Daoy (cell line): ENCODE measurements at places on chromosomes 12 and 14. TPM values are rescaled to one million over a fixed set of nuclear protein-coding genes. Genes with fewer than 3 reads are reported as not detected.

DNA sequence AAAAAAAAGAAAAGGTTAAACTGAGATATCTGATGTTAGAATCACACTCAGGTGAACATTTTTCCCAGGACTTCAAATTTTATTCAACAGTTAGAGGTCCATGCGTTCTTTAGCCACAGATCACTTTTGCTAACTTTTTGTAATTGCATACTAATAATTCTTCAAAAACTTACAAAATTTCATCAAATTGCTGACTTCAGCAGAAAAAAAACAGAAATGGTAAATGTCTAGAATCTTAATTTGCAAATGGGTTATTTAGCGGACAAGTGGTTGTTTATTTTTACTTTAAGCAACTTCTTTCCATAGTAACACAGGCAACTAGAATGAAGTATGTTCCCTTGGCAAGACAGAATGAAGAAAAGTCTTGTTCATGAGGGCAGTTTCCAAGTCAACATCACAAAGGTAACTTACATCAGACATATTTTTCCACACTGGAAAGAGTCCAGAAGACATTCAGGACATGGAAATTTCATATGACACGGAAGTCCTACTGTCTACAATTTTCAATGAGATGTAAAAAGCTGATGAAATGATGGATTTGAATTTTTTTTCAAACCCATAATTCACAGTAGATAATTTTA lies 62.5 kb upstream of the SOX5 start:
- no peak for DNase-seq

- no peak for DNase-seq
Measured at GRCh38 chr12:644818-645552, 18.3 kb downstream of the NINJ2 start.

- no peak for DNase-seq
Measured at GRCh38 chr12:105120551-105120950, 13.0 kb downstream of the WASHC4 start.

GRCh38 chr12:129871991-129872972 lies 31.5 kb downstream of the TMEM132D start:
- DNase-seq: no peak

DNA sequence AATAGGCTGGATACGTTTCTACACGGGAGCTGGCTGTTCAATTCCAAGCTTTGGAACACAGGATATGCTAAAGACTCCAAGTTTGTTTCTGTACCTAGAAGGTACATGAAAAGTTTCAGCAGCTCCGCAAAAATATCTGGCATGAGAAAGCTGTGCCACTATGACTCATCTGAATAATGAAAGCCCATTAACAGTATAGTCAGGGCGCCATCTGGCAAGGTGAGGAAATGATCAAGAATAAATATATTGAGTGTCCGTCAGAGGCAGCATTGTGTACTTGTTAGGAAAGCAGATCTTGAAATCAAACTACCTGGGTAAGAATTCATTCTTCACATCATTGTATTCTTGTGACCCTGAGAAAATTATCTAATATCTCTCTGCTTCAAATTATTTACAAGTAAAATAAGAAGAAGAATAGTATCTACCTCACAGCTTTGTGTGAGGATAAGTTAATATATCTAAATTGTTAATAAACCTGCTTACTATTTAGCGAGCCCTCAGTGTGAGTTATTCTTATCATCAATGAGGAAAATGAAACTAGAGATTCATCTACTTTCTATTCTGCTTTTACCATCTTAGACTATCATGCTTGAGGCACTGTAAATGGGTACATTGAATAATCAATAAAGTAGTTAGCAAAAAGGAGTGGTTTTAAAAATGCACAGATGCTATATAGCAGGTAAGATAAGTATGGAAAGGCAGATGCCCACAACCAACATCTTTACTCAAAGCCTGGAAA lies 53.5 kb downstream of the FSCB start:
- peak; percentile 45 for DNase-seq

DNA sequence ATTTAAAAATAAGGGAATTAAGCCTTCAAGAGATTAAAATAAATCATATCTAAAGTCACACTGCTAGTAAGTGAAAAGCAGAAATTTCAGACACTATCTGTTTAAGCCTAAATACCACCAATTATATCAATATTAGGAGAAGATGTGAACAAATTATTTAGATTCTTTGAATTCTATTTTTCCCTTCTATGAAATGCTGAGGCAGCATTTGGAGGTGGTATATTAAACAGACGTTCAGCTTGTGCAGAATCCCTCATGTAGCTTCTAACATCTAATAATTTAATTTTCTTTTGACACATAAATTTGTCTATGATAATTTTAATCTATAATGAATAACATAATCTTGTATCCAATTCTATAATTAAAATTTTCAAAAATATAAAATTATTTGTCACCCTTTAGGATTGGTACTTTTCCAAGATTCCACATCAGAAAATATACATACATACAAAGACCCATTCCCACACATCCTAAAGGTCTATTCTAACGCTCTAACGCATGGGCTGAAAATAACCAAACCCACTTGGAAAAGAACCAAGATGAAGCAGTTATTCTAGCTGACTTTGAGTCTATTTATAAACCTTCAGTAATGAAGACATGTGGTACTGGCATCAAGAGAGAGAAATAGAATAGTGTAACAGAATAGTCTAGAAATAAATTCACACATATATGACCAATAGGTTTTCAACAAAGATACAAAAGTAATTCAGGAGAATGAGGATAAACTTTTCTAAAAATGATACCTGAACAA lies 751.8 kb downstream of the GALC start:
- no peak for DNase-seq

- DNase-seq: no peak
Measured at GRCh38 chr12:94566345-94566744, 84.0 kb downstream of the TMCC3 start.

DNA sequence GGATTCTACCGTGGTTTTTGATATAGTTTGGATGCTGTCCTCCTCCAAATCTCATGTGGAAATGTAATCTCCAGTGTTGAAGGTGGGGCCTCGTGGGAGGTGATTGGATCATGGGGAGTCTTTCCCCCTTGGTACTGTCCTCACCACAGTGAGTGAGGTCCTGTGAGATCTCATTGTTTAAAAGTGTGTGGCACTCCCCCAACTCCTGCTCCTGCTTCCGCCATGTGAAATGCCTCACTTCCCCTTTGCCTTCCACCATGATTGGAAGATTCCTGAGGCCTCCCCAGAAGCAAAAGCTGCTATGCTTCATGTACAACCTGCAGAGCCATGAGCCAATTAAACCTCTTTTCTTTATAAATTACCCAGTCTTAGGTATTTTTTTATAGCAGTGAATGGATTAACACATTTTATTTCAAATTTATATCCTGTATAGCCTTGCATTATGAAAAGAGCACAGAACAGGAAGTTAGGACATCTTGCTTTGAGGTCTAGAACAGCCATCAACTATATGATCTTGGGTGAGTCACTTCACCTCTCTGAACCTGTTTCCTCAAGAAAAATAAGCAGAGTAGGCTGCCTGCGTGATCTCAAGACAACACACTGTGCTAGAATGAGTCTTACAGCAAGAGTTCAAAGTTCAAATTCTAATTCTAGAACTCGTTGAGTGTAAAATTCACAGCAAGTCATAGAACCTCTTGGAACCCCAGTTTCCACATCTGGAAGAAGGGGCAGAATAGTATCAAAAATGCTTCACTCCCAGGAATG lies 160.9 kb upstream of the EEA1 start:
- DNase-seq: peak; percentile 77

DNA sequence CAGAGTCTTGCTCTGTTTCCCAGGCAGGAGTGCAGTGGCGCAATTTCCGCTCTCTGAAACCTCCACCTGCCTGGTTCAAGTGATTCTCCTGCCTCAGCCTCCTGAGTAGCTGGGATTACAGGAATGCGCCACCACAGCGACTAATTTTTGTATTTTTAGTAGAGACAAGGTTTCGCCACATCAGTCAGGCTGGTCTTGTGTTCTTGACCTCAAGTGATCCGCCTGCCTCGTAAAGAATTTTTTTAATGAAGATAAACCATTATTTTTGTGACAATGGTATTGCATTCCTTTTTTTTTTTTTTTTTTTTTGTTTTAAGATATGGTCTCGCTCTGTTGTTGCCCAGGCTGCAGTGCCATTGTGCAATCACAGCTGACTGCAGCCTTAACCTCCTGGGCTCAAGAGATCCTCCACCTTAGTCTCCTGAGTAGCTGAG lies 25.8 kb downstream of the ACVR1B start:
- no peak for DNase-seq

DNA sequence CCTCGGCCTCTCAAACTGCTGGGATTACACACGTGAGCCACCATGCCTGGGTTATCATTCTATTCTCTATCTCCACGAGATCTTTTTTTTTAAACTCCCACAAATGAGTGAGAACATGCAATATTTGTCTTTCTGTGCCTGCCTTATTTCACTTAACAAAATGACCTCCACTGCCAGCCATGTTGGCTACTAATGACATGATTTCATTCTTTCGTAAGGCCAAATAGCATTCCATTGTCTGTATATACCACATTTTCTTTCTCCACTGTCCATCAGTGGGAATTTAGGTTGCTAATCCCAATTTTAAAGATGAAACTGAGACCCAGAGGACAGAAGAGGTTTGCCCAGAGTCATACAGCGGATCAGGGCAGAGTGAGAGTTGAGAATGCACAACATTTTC lies 10.9 kb upstream of the TRPV4 start:
- no peak for DNase-seq

DNA sequence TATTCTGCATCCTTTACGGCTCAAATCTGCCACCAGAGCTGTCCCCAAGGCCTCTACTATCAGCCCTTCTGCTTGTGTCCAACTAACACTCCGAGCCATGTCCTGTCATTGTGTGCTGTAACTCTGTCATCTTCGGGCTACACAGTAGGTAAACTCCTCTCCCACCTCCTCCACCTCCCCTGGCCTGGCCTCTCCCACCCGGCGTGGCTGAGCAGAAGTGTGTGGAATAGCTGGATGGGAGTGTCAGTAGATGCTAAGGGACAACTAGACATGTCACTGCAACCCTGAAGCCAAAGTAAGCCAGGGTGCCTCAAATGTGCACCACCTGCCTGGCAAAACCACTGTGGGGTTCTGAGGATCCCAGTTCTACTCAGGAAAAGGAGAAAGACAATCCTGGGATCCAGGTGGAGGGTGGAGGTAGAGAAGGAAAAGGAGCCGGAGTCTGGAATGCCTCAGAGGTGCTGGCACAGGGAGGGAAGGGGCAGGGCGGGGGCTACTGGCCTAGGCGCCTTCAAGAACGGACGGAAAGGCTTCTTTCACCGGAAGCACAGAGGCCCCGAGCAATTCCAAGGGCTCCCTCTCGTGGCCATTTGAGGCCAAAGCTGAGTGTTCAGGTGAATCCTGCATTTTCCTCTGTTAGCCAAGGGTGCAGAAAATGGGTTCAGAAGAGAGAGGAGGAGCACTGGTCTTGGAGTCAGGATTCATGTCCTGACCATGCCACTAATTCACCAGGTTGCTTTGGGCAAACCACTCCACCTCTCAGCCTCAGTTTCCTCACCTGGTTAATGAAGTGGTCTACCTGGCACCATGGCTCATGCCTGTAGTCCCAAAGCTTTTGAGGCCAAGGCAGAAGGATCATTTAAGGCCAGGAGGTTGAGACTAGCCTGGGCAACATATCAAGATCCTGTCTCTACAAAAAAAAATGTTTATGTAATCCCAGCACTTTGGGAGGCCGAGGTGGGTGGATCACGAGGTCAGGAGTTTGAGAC lies 20.5 kb upstream of the FAM181A start:
- peak; percentile 80 for DNase-seq

The GRIP1 gene
- 3.3 and 3.8 TPM in 2 replicates for total RNA-seq

The TAS2R8 gene
- not detected in 2 replicates for total RNA-seq

The TTC9 gene
- 2.6 and 3.1 TPM in 2 replicates for total RNA-seq

The ADCY6 gene
- total RNA-seq: 9.0 and 9.2 TPM in 2 replicates

The DNAI7 gene
- total RNA-seq: 0.11 and 0.33 TPM in 2 replicates

The DAO gene
- not detected in 2 replicates for total RNA-seq
